Astrocyte of the cerebellum (primary cell): ENCODE measurements at places on chromosomes 13 and 19.

DNA sequence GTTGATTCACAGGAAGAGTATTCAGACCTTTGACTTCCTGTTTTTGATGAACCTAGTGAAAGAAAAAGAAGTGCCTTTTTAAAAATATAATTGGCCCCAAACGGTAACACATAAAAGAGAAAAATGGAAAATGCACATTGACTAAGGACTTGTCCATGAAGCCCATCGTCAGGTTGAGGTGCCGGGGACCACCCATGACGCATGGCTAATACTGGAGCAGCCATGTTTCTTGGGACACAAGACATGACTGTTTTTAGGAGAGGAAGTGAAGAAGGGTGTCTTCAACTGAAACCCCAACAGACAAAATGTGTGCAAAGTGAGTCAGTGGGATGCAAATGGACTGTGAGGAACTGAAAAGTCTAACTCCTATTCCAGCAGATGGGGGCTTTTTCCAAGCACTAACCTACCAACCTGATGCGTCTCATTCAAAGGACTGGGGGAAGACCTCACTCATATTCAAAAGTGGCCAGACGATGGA is 459.4 kb downstream of the FOXO1 start:
- DNase-seq: no peak

- no peak for DNase-seq
These were observed 38.0 kb downstream of the STK24 start for GRCh38 chr13:98538876-98539275.

- no peak for DNase-seq
These were observed 4.5 kb upstream of the ZNF175 start for GRCh38 chr19:51566489-51567100.

GRCh38 chr19:49741210-49741844 is 21.8 kb downstream of the TSKS start:
- DNase-seq: no peak

GRCh38 chr13:35140831-35141230 is 198.8 kb downstream of the NBEA start:
- no peak for DNase-seq
